T follicular helper cell (primary cell): ENCODE measurements at places on chromosomes 4 and X.
A peak's percentile ranks its signal among the peaks of the same experiment; 100 is the strongest.

GRCh38 chr4:14636563-14636962 is 365.7 kb upstream of the CPEB2 start:
- DNase-seq, result no peak

- DNase-seq, result no peak
These were observed 2.8 kb upstream of the TIFA start for GRCh38 chr4:112288455-112288854.

DNA sequence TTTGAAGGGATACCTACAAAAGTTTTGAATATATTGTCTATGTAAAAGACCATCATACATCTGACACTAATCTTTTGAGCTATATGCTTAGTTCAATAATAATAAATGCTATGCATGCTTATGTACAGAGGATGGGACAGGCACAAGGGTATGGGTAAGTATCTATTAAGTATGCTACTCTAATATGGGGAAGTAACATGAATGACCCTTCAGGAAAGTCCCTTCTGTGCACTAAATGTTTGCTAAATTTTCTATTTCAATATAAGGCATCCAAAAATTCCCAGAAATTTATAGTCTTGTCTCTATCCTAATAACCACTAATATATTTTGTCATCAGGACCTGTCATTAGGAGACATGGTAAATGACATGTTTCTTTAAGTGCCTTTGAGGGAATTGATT is 19.0 kb downstream of the ATP8A1 start:
- no peak for DNase-seq

- no peak for DNase-seq
These were observed 43.0 kb downstream of the PDHA1 start for GRCh38 chrX:19386679-19387078.

- DNase-seq, result no peak
These were observed 133.4 kb downstream of the UNC5C start for GRCh38 chr4:95415346-95415771.

DNA sequence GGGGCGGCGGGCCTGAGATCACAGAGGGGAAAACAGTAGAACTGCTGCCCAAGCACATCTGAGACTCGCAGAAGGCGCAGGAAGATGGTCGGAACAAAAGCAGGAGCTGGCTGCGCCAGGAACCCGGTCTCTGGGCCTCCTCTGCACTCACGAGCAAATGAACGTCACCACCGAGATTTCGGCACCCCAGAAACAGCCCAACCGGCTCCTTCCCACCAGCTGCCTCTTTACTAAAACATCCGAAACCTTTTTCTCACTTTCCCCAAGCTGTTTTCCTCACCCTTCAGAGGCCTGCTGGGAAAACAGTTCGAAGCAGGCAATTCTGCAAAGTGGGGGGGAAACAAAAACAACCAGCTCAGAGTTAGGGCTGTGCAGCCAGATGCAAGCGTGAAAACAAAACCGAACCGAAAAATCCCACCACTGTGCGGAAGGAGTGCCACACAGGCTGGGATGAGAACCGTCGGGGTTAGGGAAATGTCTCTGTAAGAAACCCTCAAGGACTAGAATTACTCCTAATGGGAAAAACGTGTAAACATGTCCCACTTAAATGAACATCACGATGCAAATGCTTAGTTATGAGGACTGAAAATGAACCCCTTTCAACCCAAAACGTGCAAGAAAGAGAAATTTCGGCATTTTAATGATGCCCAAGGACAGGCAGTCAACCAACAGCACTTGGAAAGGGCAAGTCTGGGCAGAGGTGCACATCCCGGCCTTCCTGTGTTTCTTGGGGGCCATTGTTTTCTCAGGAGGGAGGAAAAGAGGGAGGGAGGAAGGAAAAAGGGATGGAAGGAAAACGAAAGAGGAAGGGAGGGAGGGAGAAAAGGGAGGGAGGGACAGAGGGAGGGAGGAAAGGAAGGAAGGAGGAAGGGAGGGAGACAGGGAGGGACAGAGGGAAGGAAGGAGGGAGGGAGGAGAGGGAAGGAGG is 15.8 kb downstream of the DHRSX start:
- no peak for DNase-seq

DNA sequence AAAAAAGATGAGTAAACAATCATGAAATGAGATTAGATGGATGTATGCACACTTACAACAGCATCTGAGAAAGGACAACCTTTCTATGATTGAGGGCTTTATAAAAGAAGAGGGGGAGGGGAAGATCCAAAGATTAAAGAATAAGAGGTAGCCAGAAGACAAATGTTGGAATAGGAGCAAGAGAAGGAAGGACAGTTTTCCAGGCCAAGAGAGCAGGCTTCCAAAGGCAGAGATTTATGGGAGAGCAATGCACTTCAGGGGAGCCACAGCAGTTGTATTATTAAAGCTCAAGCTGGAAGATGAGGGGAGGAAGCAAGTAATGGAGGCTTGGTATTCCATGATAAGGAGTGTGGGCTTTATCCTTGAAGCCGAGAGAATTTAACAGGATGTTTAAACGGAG is 110.3 kb upstream of the PTPN13 start:
- DNase-seq, result no peak

- peak; percentile 28 for DNase-seq
These were observed 581 bp downstream of the UBE2K start for GRCh38 chr4:39698424-39699009.

- DNase-seq, result no peak
These were observed 190.2 kb upstream of the AGA start for GRCh38 chr4:177632481-177632880.

GRCh38 chr4:124432500-124432899 is 280.0 kb downstream of the ANKRD50 start:
- DNase-seq, result no peak

- no peak for DNase-seq
These were observed 167.0 kb upstream of the CPEB2 start for GRCh38 chr4:14835288-14835687.

DNA sequence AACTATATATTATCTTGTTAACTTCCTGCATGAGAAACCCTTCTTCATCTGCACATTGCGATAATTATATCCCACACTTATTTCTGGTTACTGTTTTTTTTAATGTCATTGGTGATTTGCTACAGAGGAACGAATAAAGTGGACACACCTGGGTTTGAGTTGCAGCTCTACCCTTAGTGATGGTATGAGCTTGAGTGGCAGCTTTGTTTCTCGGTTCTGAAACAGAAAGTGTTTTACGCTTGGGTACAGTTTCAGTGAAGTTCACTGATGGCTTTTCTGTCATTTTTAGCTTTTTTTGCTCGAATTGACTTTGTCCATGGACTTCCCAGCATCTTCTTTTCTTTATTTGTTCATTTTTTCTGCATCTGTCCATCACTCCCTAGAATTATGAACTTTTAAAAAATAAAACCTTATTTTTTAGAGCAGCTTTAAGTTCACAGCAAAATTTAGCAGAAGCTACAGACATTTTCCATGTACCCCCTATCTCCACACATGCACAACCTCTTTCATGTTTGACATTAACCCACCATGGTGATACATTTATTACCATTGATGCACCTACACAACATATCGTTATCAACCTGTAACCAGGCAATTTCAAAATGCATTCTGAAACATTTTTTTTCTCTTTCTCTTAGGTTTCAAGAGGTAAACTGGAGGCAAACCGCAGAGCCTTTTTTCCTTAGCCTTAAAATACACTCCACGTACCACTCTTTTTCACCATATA is 1041.6 kb upstream of the PRKX start:
- DNase-seq, result no peak

DNA sequence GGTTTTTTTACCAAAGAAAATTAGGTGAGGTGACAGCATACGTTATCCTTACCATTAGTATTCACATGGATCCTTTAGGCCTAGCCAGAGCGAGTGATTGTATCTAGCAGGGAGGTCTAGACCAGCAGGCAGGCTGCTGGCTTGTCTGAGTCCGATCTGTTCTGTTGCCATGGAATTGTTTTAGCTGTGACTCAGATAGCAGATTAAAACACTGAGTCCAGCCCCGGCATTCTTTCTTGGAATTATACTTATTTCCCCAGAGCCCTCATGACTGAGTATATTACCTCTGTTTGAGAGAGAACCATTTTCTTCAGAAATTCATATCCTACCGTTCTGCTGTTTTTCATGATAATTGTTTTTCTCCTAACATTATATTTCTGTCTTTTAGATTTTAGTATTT is 37.4 kb downstream of the OCRL start:
- DNase-seq, result no peak

DNA sequence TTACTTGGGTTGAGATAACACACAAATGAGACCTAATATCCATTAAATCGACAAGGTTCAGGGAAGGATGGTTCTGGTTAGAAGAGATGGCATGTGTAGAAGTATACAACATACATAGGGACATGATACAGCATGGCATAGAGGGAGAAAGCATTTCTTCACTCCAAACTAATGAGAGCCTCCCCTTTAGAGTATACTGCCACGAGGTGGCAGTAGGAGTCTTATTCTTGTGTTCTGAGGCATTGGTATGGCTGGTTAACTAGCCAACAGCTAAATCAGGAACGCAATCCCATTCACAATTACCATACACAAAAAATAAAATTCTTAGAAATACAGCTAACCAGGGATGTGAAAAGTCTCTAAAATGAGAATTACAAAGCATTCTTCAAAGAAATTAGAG is 29.1 kb upstream of the TRO start:
- DNase-seq, result peak; percentile 31

DNA sequence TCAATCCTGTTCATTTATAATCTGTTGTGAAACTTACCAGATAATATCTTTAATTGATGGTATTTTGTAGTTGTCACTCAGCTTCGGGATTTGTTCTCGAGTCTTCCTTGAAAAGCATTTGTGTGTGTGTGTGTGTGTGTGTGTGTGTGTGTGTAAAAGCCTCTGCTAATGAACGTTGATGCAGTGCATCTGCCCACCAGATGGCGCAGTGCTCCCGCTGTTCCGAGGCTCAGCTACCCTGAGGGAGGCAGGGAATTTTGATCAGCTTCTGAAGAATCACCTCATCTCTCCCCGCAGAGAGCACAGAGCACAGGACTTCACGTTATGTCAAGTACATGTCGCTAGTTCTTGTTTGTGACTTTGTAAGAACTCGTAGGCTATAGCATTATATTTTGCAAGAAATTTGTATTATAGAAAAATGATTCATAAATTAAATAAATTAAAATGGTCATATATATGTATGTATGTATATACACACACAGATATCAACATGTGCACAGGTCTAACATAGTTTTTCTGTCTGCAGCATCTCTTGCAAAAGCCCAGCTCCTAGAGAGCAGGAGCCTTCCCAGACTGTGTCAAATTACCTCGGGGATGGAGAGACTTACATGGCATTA is 316.7 kb upstream of the IGFBP7 start:
- DNase-seq, result no peak

GRCh38 chr4:122639181-122639580 is 18.3 kb upstream of the IL21 start:
- DNase-seq, result no peak

DNA sequence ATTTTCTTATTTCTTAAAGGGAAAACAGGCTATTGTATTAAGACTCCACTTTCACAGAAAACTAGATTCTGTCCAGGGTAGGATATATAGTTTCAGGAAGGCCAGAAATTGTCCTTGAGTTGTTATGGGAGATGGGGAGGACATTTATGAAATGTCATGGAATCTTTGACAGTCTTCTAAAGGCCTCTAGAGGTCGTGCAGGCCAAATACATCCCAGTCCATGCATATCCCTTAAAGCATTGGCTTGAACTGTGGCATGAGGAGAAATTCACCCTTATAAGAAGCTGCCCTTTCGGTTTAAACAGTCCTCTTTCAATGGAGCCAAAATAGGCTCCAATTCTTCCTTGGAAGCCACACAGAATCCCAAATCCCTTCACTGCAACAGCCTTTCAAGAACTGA is 183.6 kb upstream of the NOCT start:
- no peak for DNase-seq

DNA sequence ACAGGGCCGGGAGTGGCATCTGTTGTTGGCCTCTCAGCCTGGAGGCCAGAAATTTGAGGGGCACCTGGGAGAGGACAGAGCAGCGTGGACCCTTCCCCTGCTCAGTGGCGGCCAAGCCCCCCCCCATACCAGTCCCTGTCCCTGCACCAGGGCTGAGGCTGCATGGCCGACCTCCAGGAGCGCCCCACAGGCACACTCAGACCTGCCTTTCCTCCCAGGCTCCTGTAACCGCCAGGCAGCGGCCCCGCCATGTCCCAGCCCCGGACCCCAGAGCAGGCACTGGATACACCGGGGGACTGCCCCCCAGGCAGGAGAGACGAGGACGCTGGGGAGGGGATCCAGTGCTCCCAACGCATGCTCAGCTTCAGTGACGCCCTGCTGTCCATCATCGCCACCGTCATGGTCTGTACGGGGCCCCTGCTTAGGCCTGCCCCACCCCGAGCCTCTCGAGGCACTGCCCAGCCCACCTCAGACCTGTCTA is 15.3 kb downstream of the TMEM175 start:
- no peak for DNase-seq

GRCh38 chr4:74942251-74942917 is 9.5 kb downstream of the PARM1 start:
- DNase-seq, result no peak

DNA sequence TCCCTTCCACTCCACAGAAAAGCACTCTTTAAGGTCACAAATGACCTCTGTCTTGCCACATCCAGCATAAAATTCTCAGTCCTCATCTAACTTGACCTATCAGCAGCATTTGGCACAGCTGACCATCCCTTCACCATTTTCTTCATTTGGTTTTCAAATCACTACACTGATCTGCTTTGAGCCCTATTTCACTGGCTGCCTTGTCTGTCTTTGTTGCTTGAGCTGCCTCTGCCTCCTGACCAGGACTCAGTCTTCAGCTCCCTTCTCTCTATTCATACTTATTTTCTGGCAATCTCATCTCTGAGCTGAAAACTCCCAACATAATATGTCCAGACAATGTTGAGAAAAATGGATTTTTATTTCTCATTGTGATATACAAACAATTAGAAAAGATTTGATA is 27.7 kb upstream of the PDE5A start:
- no peak for DNase-seq

DNA sequence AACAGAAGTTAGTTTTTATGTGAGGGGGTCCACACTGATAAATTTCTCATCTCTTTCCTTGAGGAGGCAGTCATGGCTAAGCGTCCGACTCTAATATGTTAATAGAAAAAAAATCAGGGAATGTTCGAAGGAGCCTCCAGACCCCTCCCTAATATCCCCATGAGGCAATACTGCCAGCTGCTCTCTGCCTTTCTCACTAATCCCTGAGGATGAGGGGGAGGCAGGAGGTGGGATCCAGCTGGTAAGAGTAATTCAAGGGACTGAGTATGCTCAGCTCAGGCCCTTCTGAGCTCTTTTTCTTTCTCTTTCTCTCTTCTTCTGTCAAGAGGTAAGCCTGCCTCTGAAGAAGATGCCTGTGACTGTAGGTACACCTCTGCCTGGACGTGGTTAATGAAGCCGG is 51.7 kb downstream of the PIR start:
- DNase-seq, result no peak

DNA sequence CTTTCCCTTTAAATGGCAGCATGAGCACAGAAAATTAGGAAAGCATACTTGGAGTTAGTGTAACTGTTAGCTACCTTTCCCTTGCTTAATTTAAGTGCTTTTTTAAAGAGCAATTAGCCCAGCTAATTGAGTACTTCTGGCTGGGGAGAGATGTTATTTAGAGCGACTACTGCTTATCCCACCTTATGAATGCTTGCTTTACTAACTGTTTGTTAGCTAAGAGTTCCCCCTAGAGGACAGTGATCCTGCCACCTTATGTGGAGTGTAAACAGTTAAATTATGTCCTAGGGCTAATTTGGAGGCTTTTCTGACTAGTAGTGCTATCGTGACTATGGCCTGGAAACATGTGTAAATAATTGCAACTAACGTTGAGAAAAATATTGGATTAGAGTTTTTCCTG is 909.4 kb downstream of the FSTL5 start:
- DNase-seq, result no peak
